ENCODE measurements at places on chromosomes 1 and 21.

- no peak for DNase-seq
Observed at GRCh38 chr1:69702085-69702484, 134.4 kb downstream of the LRRC7 start.

DNA sequence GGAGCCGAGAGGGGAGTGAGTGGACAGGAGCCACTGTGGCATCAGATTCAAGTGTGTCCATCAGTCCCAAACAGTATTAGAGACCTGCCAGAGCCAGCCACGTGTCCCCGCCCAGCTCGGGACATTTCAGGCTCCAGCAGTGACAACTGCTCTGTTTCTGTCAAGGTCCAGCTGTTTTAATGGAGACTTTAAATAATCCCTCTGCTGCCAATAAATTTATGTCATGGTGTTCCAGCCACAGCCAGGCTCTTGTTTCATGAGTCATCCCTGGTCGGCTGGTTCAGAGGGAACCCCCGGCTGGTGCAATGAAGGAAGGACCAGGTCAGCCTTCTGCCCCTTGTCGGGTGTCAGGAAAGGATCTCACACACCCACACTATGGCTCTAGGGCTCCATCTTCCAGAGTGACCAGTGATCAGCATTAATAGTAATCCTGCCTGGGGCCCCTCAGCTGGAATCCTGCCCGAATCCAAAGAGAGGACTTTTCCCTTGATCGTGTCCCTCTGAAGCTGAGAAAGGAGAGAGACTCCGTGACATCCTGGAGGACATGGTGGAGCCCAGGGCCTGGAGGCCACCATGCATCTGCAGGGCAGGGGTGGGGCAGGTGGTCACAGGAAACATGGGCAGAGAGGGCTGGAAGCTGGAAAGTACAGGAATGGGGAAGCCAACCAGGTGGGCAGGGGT is 197.3 kb downstream of the MATN1 start:
- no peak for DNase-seq

- DNase-seq = no peak
Observed at GRCh38 chr1:3345792-3346191, 108.7 kb upstream of the ARHGEF16 start.

DNA sequence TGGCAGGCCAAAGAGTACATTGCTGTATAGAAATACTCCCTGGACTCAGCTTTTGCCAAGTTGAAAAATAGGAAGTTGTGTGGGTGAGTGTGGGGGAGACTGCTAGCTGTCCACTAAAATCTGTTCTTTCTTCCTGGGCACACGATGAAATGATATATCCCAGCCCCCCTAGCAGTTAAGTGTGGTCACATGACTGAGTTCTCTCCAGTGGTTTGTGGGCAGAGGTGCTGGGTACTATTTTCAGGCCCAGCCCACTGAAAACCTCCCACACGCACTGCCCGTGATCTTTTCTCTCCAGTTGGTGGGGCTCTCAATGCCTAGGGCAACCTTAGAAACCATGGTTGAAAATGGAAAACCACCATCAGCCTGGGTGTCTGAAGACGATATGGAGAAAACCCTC is 119.7 kb upstream of the LMO4 start:
- DNase-seq = no peak

DNA sequence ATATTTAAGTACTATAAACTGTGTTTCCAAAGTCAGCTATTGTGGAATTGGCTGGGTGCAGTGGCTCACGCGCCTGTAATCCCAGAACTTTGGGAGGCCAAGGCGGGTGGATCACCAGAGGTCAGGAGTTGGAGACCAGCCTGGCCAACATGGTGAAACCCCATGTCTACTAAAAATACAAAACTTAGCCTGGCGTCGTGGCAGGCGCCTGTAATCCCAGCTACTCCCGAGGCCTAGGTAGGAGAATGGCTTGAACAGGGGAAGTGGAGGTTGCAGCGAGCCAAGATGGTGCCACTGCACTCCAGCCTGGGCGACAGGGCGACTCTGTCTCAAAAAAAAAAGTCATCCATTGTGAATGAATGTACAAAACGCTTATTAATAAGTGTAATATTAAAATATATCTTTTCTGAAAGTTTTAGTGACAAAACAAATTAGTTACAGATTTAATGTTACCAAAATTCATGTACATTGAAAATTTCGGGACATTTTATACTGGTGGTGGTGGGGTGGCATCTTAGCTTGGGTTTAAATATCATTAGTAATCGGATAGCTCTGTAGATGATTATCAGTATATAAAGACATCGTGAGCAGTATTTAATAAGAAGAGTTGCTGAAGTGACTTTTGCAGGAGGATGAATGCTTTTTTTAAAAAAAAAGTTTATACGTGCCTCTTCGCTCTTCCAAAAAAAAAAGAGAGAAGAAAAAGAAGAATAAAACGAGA is 503 bp upstream of the SRSF11 start:
- no peak for DNase-seq

GRCh38 chr1:230140221-230141020 is 73.4 kb downstream of the GALNT2 start:
- DNase-seq = no peak

- DNase-seq = no peak
Observed at GRCh38 chr1:43851561-43852338, 81.9 kb upstream of the ARTN start.

DNA sequence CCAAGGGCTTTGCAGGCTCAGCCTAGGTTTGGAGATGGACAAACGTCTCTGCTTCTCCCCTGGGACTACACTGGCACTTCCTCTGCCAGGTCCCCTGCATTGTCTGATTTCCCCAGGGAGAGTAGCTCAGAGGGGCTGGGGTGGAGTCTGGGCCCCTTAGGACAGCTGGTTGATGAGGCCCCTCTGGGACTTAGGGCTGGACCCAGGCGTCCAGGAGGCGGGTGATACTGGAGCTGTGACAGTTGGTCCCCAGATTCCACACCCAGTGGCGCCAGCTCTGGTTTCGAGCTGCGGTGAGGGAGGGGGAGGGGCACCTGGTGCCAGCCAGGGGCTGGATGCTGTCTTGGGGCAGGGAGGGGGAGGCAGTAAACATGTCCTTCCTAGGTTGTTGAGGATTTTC is 7.4 kb upstream of the MEX3A start:
- peak; percentile 97 for DNase-seq
